ENCODE measurements at places on chromosomes 5 and 9. TPM values are rescaled to one million over a fixed set of nuclear protein-coding genes. Genes with fewer than 3 reads are reported as not detected.

IPO11 gene
- 56.2 TPM for total RNA-seq

ARHGEF37 gene
- 19.0 TPM for total RNA-seq

CRB2 gene
- 36.4 TPM for total RNA-seq

DNAI1 gene
- total RNA-seq, result 0.27 TPM

TMEM174 gene
- total RNA-seq, result not detected

CIZ1 gene
- total RNA-seq, result 57.5 TPM

KIF4B gene
- 0.33 TPM for total RNA-seq

LHFPL2 gene
- 66.4 TPM for total RNA-seq

RLN2 gene
- not detected for total RNA-seq

SQSTM1 gene
- total RNA-seq, result 122 TPM

SLC12A7 gene
- total RNA-seq, result 31.1 TPM

CARTPT gene
- not detected for total RNA-seq

SARDH gene
- total RNA-seq, result 18.9 TPM

GCNT4 gene
- 0.71 TPM for total RNA-seq

PITX1 gene
- total RNA-seq, result 31.1 TPM

IL9 gene
- total RNA-seq, result not detected

MYOZ3 gene
- 11.1 TPM for total RNA-seq

NR6A1 gene
- total RNA-seq, result 3.2 TPM

FSTL4 gene
- total RNA-seq, result 10.0 TPM

SPACA9 gene
- total RNA-seq, result 2.8 TPM

CEL gene
- total RNA-seq, result 0.77 TPM

OR13J1 gene
- total RNA-seq, result not detected

ENTPD8 gene
- 0.60 TPM for total RNA-seq

ADGRD2 gene
- not detected for total RNA-seq

ACTL7A gene
- total RNA-seq, result not detected

FBP2 gene
- total RNA-seq, result 1.0 TPM

LCP2 gene
- total RNA-seq, result 8.6 TPM

PCDHGA3 gene
- total RNA-seq, result 7.5 TPM

OR1J4 gene
- total RNA-seq, result not detected

SOWAHA gene
- total RNA-seq, result 2.3 TPM

LCN2 gene
- 21.4 TPM for total RNA-seq

OLFM1 gene
- 48.8 TPM for total RNA-seq

UGCG gene
- 78.5 TPM for total RNA-seq

IRX2 gene
- total RNA-seq, result 11.8 TPM

CCNJL gene
- 10.8 TPM for total RNA-seq

TMEM8B gene
- 16.6 TPM for total RNA-seq

ELOVL7 gene
- 6.7 TPM for total RNA-seq

DAB2IP gene
- total RNA-seq, result 38.5 TPM

SH3RF2 gene
- 1.6 TPM for total RNA-seq

ST8SIA4 gene
- 16.4 TPM for total RNA-seq

PIP5KL1 gene
- total RNA-seq, result 3.2 TPM

ZNF883 gene
- total RNA-seq, result 18.9 TPM

ITGA2 gene
- total RNA-seq, result 26.3 TPM

OR5C1 gene
- not detected for total RNA-seq

PDLIM7 gene
- 64.4 TPM for total RNA-seq

PSD2 gene
- total RNA-seq, result 6.9 TPM

PCDHGC5 gene
- 6.6 TPM for total RNA-seq

SLC30A5 gene
- 54.6 TPM for total RNA-seq

CCL27 gene
- total RNA-seq, result not detected

LRRC19 gene
- total RNA-seq, result not detected

CCDC152 gene
- 6.1 TPM for total RNA-seq

LRRTM2 gene
- 124 TPM for total RNA-seq

All from camera-type eye (tissue), 1 donor.